ENCODE measurements at places on chromosomes 16 and 17. TPM values are rescaled to one million over a fixed set of nuclear protein-coding genes. Genes with fewer than 3 reads are reported as not detected.

Gene PIMREG
- polyA plus RNA-seq: not detected

GRCh38 chr17:82750241-82750908 is 1.5 kb upstream of the TBCD start:
- peaks cover 4% of the 10 kb centered on the region for H3K36me3 ChIP-seq
- H3K4me3 ChIP-seq: no peak overlapping the region
- no peak for DNase-seq
- no peak overlapping the region for H3K27ac ChIP-seq
- H3K27me3 ChIP-seq: no peaks in the 10 kb centered on the region

DNA sequence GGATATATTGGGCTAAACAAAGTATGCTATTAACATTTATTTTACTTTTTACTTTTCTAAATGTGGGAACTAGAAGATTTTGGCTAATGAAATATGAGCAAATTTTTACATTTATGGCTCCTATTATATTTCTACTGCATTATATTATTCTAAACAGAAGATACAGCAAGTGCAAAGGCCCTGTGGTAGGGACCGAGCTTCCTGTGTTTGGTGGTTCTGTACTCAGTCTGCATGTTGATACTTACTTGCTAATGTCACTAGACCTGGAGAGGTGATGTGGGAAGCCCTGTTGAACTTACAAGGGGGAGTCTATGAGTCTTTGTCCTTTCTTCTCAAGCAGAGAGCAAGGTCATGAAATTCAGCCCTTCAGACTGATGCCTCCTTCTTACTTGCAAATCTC is 10.0 kb upstream of the IRX3 start:
- no peak overlapping the region for H3K27ac ChIP-seq
- no peak overlapping the region for H3K4me3 ChIP-seq
- H3K36me3 ChIP-seq: no peaks in the 10 kb centered on the region

- H3K4me1 ChIP-seq: peaks cover 41% of the 10 kb centered on the region
- H3K36me3 ChIP-seq: no peaks in the 10 kb centered on the region
- no peak overlapping the region for H3K4me3 ChIP-seq
- DNase-seq: no peak
Measured at GRCh38 chr16:11799017-11799381, 1.9 kb upstream of the ZC3H7A start.

DNA sequence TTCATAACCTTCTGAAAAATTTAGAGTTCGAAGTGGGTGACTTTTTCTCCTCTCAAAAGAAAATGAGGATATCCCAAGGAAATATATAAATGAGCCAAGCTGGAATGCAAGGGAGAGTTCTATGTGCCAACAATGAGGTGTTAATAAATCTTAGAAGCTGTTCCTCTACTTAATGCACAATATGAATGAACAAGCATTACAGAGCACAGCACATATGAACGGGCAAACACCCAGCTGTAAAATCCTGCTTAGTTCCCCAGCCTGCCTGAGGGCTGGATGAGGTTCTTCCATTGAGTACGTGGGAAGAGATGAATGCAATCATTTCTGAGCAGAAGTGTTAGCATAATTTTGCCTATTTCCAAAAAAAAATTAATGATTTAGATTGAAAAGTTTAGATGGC is 58.1 kb downstream of the WDR59 start:
- H3K36me3 ChIP-seq: no peaks in the 10 kb centered on the region
- no peak overlapping the region for H3K4me3 ChIP-seq
- no peaks in the 10 kb centered on the region for H3K4me1 ChIP-seq
- DNase-seq: no peak
- no peak overlapping the region for H3K27ac ChIP-seq
- no peaks in the 10 kb centered on the region for H3K27me3 ChIP-seq

Gene FGF11
- 0.69 TPM for polyA plus RNA-seq

- H3K36me3 ChIP-seq: no peaks in the 10 kb centered on the region
- H3K4me3 ChIP-seq: peak overlapping the region; percentile 37
- peak; percentile 60 for DNase-seq
- H3K27ac ChIP-seq: peak overlapping the region; percentile 7
Measured at GRCh38 chr17:61400066-61400716, 548 bp downstream of the TBX2 start.

DNA sequence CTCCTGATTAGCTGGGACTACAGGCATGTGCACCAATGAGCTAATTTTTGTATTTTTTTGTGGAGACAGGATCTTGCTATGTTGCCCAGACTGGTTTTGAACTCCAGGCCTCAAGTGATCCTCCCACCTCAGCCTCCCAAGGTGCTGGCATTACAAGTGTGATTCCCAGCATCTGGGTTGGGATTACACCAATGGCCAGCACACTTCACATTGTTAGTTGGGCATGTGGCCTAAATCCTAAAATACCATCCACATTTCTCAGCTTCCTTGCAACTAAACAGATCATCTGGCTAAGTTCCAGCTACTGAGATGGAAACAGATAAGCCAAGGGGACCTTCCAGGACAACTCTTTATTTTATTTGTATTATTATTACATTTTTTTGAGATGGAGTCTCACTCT is 9.9 kb downstream of the RABEP2 start:
- H3K4me1 ChIP-seq: no peaks in the 10 kb centered on the region
- no peak for DNase-seq
- peaks cover 32% of the 10 kb centered on the region for H3K36me3 ChIP-seq
- no peak overlapping the region for H3K4me3 ChIP-seq
- no peaks in the 10 kb centered on the region for H3K27me3 ChIP-seq
- H3K27ac ChIP-seq: no peak overlapping the region

GRCh38 chr16:1453316-1453715 is 9.0 kb upstream of the CCDC154 start:
- no peak for DNase-seq
- no peak overlapping the region for H3K4me3 ChIP-seq
- H3K27ac ChIP-seq: no peak overlapping the region
- peaks cover 100% of the 10 kb centered on the region for H3K36me3 ChIP-seq
- H3K27me3 ChIP-seq: no peaks in the 10 kb centered on the region

Data from sigmoid colon (tissue), 7 donors.